HCEC 1CT (cell line): ENCODE measurements at places on chromosomes 5 and 9.

DNA sequence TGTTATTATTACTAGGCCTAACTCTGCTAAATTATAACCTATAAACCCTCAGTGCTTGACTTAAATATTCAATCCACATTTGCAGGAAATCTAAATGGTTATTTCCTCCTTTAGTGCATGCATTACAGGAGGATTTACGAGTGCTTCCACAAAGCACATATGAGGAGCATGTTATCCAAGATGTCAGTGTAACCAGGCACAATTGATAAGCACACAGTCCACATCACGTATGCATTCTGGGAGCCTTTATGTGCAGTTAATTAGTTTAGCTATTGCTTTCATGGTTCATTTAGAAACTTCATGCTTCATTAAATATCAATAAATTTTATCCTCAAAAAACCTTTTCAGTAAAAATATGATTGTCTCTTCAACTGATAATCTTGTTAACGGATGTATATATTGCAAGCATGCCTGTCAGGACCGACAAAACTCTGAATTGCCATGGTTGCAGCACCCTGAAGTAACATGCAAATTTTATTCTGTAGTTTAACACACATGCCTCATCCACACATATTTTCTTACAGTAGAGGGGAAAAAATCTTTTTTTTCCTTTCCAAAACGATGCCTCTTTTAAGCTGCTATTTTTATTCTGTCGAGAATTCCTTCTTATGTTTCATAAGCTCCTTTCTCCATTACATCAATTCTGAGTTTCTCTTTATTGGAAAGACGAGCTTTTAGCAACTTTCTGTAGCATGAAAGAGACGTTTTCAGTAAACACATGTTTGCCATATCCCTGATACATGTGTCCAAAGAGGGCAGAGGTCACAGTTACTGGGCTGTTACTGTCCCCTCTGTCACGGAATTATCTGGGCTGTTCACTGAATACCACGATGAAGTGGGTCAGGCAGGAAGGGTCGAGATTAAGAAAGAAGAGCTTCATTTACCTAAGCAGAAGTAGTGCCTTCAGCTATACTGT is 142.0 kb downstream of the GLIS3 start:
- DNase-seq, result no peak

- no peak for DNase-seq
Measured at GRCh38 chr5:171137768-171138525, 171.1 kb upstream of the TLX3 start.

- DNase-seq, result no peak
Measured at GRCh38 chr5:168346417-168346816, 55.0 kb downstream of the WWC1 start.

DNA sequence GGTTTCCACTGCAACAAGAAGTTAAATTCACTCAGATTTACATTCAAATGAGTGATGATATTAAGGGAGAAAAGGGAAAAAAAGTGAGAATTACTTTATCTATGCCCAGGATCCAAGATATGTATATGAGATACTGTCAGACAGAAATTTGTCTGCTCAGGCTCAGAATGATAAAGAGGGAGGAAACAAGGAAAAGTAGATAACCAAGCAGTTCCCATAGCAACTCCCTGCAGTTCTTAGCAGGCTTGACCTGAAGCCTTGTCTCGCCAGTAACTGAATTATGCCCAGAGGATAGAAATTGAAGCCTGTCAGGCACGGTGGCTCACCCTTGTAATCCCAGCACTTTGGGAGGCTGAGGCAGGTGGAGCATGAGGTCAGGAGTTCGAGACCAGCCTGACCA is 304.4 kb downstream of the TLE1 start:
- DNase-seq, result no peak

DNA sequence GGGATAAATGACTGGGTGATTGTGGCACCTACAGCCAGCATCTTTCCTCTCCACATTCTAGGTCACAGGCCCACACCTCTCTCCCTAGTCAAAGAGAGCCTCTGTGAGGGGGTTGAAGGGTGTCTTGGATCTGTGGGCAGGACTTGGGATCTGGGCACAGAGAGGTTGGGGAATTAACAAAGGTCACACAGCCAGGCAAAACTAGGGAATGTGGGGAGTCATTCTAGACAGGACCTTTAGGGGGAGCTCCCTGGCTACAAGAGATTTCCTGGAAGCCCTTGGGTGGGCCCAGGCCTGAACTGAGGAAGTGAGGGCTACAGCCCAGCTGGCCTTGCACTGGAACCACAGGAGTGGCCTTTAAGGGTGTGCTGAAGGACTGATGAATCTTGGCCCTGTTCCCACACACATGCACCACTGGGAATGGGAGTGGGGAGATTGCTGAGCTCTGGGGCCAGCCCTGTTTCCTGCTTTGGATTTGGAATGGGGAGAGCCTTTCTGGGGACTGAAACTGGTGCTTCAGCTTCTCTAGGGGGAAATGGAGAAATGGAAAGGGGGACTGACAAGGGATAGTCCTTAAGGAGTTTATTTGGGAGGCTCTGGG is 12.4 kb upstream of the CXXC5 start:
- peak; percentile 97 for DNase-seq

GRCh38 chr5:59174248-59174844 is 591.5 kb downstream of the RAB3C start:
- DNase-seq, result peak; percentile 76

DNA sequence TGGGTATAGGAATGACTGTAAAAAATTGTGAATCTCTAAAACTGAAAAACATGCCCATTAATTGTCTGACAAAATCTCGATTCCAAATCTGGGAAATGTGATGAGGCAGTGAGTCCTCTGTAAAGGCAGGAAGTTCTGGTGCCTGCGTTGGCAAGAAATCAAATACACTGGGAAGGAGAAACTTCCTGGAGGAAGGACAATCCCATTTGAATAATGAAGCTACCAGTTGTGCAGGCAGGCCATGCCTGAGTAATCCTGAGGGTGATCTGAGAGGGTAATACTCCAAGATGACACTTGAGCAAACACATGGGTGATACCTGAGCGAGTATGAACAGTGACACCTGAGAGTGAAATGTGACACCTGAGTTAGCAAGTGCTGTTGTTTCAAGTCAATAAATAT is 49.7 kb downstream of the KIF24 start:
- no peak for DNase-seq

DNA sequence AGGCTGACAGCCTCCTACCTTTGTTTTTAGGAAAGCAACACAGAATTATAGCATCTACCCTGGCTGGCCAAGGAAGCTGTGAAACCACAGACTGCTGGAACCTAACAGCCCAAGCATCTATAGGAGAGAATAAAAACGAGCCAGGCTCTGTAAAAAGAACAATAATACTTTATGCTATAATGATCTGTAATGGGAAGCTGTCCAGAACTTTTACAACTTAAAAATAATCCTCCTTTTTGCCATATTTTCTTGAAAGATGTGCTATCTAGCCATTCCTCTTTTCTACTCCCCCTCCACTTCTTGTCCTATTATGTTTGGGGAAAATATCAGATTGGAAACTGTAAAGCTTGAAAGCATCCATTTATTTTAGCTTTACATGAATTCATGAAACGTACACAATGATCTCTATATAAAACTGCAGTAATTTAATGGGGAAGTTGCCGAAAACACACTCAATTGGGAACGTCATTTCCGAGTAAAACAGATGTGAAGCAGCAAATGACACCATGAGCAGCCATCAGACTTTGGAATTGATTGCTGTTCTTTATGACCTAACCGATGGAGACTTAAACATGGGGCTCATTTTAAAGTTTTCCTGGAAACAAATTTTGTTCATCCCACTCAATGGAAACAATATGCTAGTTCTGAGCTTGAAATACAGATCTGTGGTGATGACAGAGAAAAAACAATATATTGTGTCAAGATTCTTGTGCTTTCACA is 450.3 kb upstream of the CLINT1 start:
- no peak for DNase-seq

- no peak for DNase-seq
Measured at GRCh38 chr5:105767267-105767666, 1903.5 kb downstream of the EFNA5 start.

- DNase-seq, result no peak
Measured at GRCh38 chr9:133701981-133702797, 36.0 kb downstream of the SARDH start.

- DNase-seq, result peak; percentile 99
Measured at GRCh38 chr9:27125030-27125429, 16.0 kb downstream of the TEK start.

DNA sequence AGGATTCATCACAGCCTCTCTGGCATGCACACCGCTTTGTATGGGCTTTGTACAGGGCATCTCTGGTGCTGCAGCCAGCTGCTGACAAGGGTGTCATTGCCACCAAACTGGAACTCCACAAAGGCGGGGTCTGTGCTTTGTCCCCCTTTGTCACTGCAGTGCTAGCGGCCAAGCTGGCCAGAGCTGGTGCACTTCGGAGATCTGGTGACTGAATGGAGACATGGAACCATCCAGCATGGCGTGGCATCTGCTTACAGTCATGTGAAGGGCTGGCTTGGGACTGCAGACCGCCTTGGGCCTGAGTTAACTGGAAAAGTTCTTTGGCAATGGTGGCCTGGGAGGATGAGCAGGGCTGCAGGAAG is 18.7 kb upstream of the COL5A1 start:
- no peak for DNase-seq

DNA sequence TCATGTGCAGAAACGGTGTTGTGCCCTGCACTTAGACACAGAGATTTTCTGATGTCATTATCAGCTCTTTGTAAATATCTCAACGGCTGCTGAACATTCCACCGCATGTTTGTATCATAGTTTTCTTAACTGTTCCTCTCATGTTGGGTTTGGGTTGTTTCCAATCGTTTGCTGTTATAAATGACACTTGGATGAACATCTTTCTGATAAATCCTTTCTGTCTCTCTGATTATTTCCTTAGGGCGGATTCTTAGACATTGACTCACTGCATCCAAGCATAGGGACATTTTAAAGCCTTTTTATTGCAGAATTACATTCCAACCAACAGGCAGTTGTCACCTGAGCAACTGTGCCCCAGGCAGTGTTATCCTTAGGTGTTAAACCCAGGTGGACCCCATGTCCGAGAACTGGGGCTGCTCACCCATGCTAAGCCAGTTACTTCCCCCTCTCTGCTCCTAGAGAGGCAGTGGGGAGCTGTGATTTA is 28.5 kb downstream of the COL5A1 start:
- DNase-seq, result peak; percentile 61

DNA sequence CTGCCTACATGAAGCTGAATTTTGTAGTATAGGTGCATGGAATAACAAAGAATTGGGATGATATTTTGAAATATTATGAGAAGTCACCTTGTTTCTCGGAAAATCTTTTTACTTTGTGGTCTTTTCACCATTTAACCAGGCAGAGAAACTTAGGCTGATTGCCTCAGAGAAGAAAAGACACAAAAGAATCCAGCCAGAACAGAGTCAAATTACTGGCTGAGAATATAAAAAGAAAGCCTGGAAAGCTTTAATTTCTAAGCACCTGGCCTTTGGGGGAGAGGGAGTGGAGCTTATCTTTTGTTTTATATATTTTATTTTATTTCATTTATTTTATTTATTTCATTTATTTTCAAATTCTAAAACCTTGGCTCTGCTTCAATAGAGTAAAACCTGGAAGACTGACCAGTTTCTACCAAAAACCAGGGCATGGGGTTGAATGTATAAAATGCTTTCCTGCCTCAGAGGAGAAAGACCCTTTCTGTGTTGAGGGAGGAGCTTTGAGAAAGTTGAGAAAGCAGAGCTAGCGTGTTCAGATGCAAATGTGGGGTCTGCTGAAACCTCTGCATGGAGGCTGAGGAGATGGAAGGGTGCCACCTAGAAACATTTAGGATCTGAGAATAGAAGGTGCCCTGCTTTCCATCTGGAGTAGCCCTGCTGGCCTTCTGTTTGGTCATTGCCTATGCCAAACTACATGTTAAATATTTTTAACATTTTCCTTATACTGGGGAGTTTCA is 81.6 kb downstream of the NREP start:
- no peak for DNase-seq

DNA sequence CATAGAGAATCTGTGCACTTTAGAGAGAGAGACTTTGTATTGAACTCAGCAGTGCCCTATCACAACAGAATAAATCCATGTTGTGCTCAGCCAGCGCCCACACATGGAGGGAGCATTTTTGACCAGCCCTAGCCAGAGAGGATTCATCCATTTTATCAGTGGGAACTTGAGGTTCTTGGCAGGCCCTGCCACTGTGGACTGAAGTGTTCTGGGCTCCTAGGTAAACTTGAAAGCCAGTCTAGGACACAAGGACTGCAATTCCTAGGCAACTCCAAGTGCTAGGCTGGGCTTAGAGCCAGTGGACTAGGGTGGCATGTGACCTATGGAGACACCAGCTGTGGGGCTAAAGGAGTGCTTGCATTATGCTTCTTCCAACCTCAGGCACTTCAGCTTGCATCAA is 523.5 kb downstream of the CDH12 start:
- no peak for DNase-seq

DNA sequence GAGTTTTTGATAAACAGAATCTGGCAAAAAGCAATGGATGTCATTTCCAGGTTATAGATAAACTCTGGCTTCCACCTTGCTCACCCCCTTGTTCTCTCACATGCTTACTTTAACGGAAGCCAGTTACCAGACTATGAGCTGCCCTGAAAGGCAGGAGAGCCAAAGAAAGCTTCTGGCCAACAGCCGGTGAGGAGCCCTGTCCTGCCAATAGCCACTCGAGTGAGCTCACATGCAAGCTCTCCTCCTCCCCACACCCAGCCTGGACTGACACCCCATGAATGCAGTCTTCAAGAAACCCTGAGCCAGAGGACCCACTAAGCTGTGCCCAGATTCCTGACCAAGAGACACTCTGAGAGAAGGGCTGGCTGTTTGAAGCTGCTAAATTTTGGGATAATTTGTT is 14.4 kb upstream of the SMIM15 start:
- no peak for DNase-seq

DNA sequence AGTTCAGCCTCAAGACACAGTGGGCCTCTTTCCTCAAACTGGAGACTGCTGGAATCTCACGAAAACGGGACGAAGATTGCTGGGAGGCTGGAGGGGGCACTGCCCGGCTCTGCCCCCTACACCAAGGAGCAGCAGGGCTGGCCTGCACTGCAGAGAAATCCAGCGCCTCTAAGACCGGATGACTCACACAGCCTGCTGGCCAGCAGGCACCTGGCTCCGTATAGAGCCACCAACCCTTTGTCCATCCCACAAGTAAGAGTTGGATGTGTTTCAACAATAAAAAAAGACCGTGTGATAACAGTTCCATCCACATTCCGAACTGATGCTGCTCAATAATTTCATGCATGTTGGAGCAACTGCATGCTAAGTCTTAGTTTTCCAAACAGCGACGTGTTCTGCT is 11.5 kb downstream of the CCDC127 start:
- DNase-seq, result no peak

DNA sequence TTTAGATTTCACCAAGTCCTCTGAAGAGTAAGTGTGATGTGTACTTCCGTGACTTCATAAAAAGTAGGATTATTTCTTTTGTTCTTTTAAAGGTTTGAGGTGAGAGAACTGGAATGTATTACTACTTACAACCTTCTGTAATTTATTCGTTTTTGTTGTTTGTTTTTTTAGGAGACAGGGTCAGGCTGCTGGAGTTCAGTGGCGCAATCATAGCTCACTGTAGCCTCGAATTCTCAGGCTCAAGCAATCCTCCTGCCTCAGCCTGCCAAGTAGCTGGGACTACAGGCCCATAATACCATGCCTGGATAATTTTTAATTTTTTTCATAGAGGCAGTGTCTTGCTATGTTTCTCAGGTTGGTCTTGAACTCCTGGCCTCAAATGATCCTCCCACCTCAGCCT is 68.3 kb upstream of the RETREG1 start:
- DNase-seq, result no peak

- peak; percentile 87 for DNase-seq
Measured at GRCh38 chr9:87725900-87726709, at the start of gene CTSL. CTSL (plus strand) TSS chr9:87726119; CDS start chr9:87727604, 1,485 bp downstream.

- peak; percentile 55 for DNase-seq
Measured at GRCh38 chr5:119017994-119018393, 29.6 kb upstream of the DTWD2 start.
